ENCODE measurements at places on chromosomes 5 and 9. TPM values are rescaled to one million over a fixed set of nuclear protein-coding genes. Genes with fewer than 3 reads are reported as not detected.

DNA sequence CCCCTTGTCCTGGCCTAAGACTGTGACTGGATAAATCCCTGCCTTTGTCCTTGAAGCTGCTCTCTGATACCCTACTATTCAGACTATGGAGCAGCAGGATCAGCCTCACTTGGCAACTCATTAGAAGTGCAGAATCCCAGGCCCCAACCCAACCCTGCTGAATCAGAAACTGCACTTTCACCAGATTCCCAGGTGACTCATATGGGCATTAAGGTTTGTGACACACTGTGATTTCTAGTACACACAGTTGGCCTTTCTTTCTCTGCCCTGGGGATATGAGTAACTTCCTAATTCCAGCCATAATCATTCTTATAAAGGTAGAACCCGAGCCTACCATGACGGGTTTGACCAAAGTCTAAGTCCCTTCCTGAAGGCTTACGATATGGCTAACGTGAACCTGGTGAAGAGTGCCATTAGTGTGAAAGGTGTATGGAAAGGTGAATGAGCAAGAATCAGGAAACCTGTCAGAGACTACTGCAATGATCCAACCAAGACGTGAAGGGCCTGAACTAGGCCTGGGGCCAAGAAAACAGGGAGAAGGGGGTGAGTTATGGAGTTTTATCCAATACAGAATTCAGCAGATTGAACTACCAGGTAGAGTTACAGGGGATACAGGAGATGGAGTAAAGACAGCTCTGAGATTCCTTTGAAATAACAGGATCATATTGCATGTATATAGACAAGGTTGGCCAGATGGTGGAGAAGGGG, 533.0 kb downstream of the BNC2 start:
- peak; percentile 65 for DNase-seq

GRCh38 chr5:143534761-143535154, 131.3 kb upstream of the NR3C1 start:
- no peak for DNase-seq

DNA sequence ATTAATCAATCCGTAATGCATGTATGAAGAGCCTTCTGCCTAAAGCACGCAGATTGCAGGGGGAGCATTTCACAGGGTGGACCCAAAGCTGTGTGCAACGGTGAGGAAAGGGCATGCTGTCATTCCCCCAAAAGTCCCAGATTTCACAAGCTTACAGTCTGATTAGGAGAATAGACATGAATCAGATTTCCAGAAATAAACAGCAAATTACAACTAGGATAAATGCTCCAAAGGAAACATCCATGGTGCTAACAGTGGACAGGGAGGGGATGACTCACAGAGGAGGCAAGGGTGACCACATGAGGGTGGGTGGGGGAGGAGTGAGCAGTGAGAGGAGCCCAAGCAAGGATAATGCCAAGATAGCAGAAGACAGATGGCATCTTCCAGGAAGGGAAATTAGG, 258.4 kb upstream of the TAS2R1 start:
- no peak for DNase-seq

- DNase-seq, result peak; percentile 18
These were observed 475 bp downstream of the WDR5 start for GRCh38 chr9:134136118-134136995.

GRCh38 chr5:6760686-6761085, 47.5 kb downstream of the TENT4A start:
- no peak for DNase-seq

Gene PCDHB2
- 4.0 TPM for total RNA-seq

Gene SPAG8
- 1.0 TPM for total RNA-seq

Measured in PC-9 (cell line).